ENCODE measurements at places on chromosomes 5 and 9.

- DNase-seq: no peak
Observed at GRCh38 chr9:115456515-115456914, 338.6 kb upstream of the TNC start.

DNA sequence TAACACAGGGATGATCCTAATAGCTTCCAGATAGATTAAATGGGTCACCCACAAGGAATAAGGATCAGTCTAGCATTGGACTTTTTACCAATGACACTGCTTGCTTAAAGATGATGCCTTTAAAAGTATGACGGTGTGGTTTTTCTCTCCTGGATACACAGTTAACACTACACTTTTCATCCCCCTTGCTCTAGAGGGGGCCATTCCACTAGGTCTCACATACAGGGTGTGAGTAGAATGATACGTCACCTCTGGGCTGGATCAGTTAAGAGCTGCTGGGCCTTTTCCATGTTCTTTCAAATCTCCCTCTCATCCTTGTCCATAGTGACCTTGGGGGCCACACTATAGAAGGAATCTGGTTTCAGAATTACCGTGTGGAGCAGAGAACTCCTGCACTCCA lies 140.6 kb downstream of the FSTL4 start:
- DNase-seq: no peak

DNA sequence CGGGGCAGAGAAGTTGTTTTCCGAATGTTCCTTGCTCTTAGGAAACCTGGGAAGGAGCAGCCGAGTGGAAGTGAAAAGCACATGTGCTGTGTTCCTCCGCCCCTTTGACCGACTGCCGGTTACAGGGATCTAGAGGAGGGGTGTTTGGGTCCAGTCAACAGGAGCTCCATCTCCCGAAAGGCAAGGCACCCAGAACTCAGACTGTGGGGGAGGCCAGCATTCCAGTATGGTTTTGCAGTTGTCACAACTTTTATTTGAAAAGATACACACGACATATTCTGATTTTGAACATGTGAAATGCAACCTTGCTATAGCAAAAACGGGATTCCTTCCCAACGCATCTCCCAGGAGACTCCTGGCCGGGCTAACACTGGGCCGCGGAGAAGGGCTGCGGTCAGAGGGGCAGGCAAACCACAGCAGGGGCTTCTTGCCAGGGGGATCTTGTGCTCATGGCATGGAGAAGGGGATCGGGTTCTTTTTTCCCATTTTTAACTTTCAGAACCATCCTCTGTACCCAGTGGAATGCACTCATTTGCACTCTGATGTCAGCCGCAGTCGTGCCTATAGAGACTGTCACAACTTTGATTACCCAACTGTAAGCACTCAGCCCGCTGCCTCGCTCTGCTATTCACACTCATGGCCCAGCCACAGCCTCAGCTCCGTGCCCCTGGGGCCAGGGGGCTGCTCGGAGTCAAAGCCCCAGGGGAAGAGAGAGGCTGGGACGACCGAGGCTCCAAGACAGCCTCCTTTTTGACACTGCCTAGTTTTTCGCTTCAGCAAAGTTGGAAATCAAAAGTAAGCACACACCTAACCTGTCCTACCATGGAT lies 3.9 kb downstream of the QRFP start:
- no peak for DNase-seq

- no peak for DNase-seq
Observed at GRCh38 chr9:136981588-136982231, 1.1 kb upstream of the LCNL1 start.

DNA sequence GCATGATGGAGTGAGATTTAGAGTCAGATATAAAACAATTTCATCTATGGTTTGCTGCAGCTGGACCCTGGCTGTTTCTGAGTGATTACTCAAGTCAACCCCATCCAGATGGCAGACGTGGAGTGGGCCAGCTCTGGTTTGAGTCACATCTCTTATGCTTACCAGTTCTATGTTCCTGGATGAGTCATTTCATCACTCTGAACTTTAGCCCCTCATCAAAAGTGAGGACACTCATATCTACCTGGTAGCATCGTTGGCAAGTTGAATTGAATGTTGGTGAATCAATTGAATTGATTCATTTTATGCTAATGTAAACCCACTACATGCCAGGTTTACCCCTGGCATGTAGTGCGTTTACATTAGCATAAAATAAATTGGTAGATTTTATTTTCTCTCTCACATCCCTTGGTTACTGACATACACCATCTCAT lies 176.4 kb downstream of the FGF18 start:
- DNase-seq: no peak

- DNase-seq: no peak
Observed at GRCh38 chr9:13841746-13842462, 472.0 kb downstream of the NFIB start.

GRCh38 chr5:129099184-129099569 lies 4.6 kb downstream of the ISOC1 start:
- DNase-seq: no peak

- no peak for DNase-seq
Observed at GRCh38 chr9:110942522-110942921, 95.7 kb downstream of the LPAR1 start.

DNA sequence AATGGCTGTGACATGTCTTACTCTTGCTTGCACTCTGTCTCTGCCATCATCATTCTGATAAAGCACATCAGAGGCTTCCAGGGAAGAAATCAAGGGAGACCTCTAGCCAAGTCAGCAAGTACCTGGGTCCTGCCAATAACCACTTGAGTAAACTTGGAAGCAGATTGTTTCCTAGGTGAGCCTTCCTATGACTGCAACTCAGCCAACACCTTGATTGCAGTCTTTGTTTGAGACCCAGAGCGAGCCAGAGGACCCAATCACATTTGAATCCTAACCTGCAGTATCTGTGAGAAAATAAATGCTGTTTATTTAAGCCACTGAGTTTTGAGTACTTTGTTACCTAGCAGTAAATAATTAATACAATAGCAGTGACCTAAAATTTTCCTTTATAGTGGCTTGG lies 356.8 kb upstream of the CHD1 start:
- DNase-seq: no peak

GRCh38 chr9:90873422-90873821 lies 71.8 kb downstream of the SYK start:
- DNase-seq: no peak

DNA sequence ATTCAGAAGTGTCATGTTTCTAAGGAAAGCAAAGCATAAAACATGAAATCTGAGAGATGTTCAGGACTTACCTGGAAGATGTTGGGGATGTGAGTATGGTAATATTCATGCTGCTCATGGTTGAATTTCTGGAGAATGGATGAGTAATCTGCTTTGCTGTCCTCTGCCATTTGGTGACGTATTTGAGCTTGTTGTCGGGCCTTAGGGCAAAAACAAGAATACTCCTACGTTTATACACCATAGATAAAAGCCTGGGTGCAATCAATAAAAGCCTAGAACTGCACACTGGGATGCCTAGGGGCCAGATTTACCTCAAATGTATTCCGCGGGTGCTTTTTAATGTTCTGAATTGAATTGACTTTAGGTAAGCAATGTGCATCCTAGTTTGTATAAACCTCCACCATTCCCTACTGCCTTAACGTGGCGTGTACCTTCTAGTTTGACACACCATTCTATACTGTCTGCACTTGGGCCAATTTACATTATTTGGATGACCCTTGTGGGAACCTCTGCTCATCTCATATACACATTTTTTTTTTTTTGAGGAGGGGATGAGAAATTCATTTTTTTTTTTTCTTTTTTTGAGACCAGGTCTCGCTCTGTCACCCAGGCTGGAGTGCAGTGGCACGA lies 94.4 kb downstream of the USP20 start:
- no peak for DNase-seq

DNA sequence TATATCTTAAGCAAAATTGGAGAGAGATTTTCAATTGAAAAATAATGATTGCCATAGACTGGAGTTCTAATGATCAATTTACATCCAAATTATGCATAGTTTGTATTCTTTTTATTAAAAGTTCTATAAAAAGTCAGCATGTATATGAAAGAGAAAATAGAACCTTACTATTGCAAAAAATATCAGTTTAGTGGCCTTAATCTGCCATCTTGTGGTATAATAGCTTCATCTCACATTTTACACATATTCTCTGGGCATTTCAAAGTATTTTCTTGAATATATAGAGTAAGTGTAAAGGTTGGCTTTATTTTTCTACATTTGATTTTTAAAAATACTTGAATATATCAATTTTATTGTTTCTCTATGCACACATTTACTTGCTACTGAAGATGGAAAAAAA lies 1858.6 kb upstream of the CDH9 start:
- no peak for DNase-seq

GRCh38 chr5:79157305-79157704 lies 45.7 kb downstream of the BHMT start:
- DNase-seq: no peak

GRCh38 chr5:77316871-77317661 lies 106.6 kb downstream of the PDE8B start:
- no peak for DNase-seq

- DNase-seq: no peak
Observed at GRCh38 chr9:89634995-89635742, 30.4 kb downstream of the GADD45G start.

- DNase-seq: no peak
Observed at GRCh38 chr5:167950126-167950721, 341.2 kb upstream of the WWC1 start.

DNA sequence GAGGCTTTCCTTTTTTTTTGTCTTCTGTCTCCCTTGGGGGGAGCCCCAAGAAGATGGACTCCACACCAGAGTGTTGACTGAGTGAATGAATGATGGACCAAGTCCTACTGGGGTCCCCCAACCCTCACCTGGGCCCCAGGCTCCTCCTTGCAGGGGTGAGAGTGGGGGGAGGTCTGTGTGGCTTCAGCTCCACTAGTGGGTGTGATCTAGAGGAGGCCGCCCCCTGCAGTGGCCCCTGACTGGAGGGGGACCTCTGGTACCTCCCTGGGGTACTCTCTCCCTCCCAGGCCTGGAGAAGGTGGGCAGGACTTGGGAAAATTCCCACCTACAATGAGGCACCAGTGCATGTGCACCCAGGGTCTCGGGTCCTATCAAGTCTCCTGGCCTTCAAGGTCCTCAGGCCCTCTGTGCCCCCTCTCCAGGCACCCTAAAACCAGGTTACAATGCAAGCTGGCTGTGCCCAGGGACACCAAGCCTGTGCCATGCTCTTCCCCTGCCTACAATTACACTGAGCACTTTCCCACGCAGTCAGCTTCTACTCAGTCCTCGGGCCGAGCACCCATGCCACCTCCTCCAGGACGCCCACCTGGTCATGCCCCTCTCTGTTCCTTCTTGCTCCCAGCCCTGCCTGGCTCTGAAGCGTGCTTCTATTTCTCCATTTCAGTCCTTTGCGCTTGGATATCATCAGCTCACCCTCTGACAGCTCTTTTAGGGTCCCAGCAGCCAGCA lies 117.2 kb upstream of the PHYKPL start:
- no peak for DNase-seq

DNA sequence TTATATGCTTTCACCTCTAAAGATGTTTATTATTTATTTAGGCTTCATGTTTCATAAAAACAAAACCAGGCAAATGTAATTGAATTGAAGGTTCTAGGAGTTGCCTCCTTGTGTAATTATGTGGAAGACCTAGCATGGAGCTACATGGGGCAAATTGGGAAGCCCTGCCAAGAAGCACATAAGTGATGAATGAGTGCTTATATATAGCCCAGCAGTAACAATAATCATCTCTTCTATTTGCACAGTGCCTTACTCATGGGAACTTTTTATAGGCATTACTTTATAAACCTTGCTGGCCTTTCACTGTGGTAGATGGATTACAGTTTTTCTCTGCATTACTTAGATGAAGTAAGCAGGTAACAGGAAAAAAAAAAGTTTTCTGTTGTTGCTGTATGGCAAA lies 40.0 kb upstream of the GRAMD2B start:
- DNase-seq: no peak

- DNase-seq: no peak
Observed at GRCh38 chr9:101026824-101027223, 1.7 kb upstream of the PLPPR1 start.

- no peak for DNase-seq
Observed at GRCh38 chr5:91188755-91189154, 194.4 kb downstream of the ARRDC3 start.

DNA sequence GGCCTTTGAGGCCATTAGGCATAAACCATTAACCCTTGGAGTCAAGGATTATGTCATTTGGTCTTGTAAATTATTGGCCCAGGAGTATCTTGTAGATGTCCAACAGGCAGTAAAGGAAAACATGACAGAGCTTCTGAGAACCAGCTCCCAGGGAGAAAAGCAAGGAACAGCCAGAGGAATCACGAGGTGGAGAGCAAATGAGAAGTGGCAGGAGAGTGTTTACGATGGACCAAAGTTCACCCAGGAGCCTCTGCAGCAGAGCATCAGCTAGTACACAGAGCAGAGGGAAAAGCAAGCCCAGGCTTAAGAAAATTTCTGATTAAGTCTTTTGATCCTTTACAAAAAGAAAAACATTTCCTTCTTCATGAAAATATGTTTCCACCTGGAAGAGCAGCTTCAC lies 206.2 kb downstream of the NDUFS4 start:
- DNase-seq: no peak

- no peak for DNase-seq
Observed at GRCh38 chr5:123505633-123506032, 6.3 kb upstream of the CSNK1G3 start.
